ENCODE measurements at places on chromosomes 7 and 10.

GRCh38 chr10:116877391-116877790, 28.1 kb downstream of the ENO4 start:
- no peak for DNase-seq

DNA sequence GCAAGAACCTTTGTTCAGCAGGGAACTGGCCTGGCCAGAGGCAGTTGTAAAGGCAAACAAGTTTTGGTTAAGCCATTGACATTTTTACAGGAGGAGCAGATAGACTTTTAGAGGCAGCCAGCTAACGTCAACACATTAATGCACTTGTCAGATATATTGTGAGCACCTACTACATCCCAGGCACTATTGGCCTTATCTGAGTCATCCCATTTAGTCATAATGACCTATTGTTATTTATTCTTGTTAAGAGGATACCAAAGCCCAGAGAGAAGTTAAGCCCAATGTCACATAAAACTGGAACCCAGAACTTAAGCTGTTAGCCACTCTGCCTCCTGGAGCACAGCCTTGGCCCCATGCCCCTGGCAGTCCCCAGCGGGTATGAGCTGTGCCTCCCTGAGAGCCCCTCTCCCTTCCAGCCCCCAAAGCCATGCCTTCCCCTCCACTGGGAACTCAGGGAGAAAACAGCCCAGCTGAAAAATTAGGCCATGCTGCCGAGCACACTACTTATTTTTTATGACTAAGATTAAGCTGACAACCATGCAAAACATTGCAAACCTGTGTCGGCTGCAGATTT, 32.7 kb upstream of the TRIM8 start:
- no peak for DNase-seq

- no peak for DNase-seq
Measured at GRCh38 chr7:1008733-1009363, 25.9 kb downstream of the CYP2W1 start.

DNA sequence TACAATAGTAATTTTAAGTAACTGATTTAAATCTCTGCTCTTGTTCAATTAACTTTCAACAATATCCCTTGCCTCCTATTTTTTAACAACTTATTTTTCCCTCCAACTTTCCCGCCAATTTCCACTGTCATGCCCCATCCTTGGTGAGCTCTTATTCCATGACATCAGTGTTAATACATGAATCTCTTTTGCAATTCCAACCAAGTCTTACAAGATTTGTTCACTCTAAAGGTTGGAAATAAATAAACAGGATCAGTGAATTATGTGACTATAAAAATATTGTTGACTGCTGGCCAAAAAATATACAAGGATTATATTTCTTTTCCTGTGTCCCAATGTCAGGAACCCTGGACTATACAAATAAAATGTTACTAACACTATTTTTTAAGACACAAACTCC, 21.0 kb upstream of the AGMO start:
- DNase-seq: no peak

DNA sequence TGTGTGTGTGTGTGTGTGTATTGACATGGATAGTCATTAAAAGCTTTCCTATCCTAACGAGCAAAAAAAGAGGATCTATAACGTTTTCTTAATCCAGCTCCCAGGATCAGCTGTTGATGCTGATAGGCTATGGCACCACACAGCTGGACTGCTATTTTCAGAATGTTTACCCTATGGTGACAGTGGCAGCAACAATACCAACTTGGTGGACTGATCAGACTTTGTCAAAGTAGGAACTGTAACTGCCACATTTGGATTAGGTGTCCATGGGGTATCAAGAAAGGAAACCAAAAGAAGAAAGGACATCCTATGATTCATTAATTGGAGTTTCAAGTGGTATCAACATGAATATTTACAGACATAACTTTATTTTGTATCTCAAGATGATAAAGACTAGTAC, 2.7 kb upstream of the CLEC5A start:
- no peak for DNase-seq

Measured in stimulated activated CD4-positive, alpha-beta T cell treated with anti-CD3 and anti-CD28 coated beads, TNF-alpha, amount 100 ng/mL, for 1 hour (primary cell).